ENCODE measurements at places on chromosomes 12 and 14.

GRCh38 chr12:66061557-66062289 is 68.8 kb downstream of the LLPH start:
- no peak for DNase-seq

DNA sequence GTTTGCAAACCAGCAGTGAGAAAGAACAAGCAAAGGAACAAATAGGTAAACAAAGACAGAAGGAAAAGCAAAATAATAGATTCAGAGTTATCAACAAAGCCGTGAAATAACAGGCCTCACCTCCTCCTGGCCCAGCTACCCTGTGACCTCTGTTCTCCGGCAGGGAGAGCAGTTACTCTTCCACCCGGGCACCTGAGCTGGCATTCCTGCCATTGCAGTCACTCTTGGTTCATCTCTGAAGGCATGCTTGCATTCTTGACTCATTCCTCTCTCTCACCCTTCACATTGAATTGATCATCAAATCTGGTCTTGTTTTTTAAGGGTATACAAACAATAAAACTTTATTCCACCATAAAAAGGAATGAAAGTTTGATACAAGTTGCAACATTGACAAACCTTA is 95.1 kb downstream of the TTC8 start:
- no peak for DNase-seq

DNA sequence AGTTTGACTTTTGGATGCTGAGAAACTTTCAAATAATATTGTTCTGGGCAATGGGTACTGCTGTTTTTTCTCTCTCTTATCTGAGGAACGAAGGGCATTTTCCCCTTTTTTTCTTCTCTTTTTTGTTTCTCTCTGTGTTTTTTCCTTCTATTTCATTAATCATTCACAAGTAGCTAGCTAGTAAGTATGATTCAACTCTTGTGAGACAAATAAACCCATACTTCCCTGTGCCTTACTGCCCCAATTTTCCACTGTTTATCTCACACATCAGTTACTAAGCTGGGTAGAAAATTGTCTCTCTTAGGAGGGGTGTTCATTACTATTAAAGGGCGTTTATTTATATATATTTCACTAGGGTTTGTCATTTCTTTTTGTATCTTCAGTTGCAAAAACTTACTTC is 437.6 kb downstream of the RERGL start:
- no peak for DNase-seq

DNA sequence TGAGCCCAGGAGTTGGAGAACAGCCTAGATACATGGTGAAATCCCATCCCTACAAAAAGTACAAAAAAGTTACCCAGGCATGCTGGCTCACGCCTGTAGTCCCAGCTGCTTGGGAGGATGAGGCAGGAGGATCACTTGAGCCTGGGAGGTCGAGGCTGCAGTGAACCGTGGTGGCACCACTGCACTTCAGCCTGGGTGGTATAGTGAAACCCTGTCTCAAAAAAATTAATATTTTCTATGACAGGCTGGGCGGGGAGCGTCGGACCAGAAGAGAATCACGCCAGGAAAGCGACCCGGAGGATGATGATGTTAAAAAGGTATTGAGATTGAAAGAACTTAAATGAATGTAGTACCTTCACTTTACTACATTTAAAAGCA is 2.1 kb downstream of the PNN start:
- no peak for DNase-seq

GRCh38 chr14:59964251-59965007 is 44.5 kb downstream of the LRRC9 start:
- DNase-seq = no peak
